ENCODE measurements at places on chromosomes 5 and 9. TPM values are rescaled to one million over a fixed set of nuclear protein-coding genes. Genes with fewer than 3 reads are reported as not detected.

PCDHGA7 gene
- total RNA-seq: 0.57 TPM

- DNase-seq: no peak
Observed at GRCh38 chr5:2736872-2737271, 14.6 kb downstream of the IRX2 start.

GRCh38 chr9:126153382-126153781 lies 173.2 kb upstream of the MVB12B start:
- no peak for DNase-seq

IFNK gene
- total RNA-seq: not detected

- DNase-seq: no peak
Observed at GRCh38 chr5:148214665-148215185, 11.9 kb downstream of the SPINK6 start.

DNA sequence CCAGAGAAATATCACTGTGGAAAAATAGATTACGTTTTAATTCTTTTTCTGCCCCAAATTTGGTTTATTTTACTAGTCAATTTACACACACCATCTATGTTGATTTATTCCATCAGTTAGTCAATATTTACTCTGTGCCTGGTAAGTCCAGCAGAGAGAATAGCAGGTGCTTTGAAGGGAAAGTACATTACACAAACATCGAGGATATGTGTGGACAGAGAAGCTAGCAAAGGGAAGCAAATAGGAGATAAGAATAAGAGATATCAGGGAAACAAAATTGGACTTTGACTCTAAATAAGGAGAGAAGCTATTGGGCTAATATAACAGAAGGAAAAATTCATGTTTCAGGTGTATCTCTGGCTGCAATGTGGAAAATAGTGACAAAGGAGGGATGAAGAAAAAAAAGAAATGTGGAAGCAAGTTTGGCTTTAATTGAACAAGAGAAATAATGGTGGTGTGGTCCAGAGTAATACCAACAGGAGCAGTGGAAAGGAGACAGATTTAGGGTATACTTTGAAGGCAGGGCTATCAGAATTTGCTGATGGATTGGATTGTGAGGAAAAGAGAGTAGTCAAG lies 587.7 kb upstream of the CDH6 start:
- DNase-seq: no peak

GRCh38 chr5:79746642-79747569 lies 57.3 kb downstream of the CMYA5 start:
- DNase-seq: no peak

- DNase-seq: no peak
Observed at GRCh38 chr5:159801303-159801702, 115.0 kb upstream of the ADRA1B start.

- no peak for DNase-seq
Observed at GRCh38 chr9:134460896-134461295, 134.6 kb downstream of the RXRA start.

GRCh38 chr5:995318-995717 lies 13.3 kb upstream of the NKD2 start:
- DNase-seq: no peak

DNA sequence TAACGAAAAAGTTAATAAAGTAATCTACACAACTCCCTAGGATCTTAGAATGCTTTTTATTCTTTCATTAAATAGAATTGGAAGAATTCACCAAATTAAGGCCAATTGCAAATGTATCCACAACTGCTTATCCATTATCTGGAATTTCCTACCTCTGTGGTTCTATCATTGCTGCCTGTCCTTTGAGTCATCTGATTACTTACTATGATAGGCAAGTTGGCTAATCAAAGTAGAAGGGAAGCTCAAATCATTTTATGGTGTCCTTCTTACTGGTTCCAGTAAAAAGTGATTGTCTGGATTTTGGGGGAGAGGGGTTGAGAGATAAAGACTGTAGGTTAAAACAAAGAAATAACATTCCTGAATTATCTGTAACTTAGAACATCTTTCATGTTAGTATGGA lies 161.4 kb upstream of the GNA14 start:
- no peak for DNase-seq

DNA sequence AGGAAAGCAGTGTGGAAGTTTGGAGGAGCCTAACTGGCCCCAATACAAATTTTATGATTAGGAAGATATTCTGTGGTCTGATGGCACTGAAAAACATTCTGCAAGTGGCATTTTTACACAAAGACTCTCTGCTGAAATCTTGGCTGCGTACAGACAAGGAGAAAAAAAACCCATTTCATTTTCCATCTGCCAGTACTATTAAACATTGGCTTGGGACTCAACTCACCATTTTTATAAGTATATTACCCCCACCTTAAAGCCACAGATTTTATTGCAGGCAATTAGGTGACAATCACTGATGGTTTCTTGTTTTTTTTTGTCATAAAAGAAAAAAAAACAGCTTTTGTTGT lies 206.9 kb downstream of the PTTG1 start:
- no peak for DNase-seq

- no peak for DNase-seq
Observed at GRCh38 chr9:21385131-21385670, at the start of gene IFNA2. TSS of gene IFNA2 (minus strand) at chr9:21385398. CDS start at chr9:21385329, 69 bp downstream.

MSX2 gene
- 4.9 TPM for total RNA-seq

GRCh38 chr5:137034764-137035479 lies 464.2 kb downstream of the SPOCK1 start:
- DNase-seq: no peak

ST8SIA4 gene
- 13.9 TPM for total RNA-seq
